ENCODE measurements at places on chromosomes 5 and 9. TPM values are rescaled to one million over a fixed set of nuclear protein-coding genes. Genes with fewer than 3 reads are reported as not detected.

DNA sequence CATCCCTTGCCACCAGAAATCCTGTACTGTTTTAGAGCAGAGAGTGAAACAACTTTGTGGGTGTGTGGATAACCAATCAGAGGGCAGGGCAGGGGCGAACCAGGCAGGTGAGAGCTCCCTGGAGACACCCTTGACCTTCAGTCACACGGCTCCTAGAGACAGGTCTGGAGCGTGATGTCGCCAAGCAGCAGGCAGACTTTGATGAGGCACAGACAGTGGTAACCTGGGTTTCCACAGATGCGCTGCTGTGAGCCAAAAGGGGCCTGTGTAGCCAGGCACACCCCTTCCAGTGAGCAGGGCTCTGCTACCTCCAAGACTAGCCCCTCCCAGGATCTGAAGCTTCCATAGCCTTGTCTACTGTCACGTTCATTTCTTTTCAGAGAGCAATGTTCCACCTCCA, 317.8 kb upstream of the ADCY2 start:
- H3K27me3 ChIP-seq = no peaks in the 10 kb centered on the region
- H3K4me1 ChIP-seq = no peaks in the 10 kb centered on the region
- H3K4me3 ChIP-seq = no peak overlapping the region
- H3K36me3 ChIP-seq = no peaks in the 10 kb centered on the region
- no peak overlapping the region for H3K27ac ChIP-seq

The CD74 gene
- 1,531 TPM for total RNA-seq

DNA sequence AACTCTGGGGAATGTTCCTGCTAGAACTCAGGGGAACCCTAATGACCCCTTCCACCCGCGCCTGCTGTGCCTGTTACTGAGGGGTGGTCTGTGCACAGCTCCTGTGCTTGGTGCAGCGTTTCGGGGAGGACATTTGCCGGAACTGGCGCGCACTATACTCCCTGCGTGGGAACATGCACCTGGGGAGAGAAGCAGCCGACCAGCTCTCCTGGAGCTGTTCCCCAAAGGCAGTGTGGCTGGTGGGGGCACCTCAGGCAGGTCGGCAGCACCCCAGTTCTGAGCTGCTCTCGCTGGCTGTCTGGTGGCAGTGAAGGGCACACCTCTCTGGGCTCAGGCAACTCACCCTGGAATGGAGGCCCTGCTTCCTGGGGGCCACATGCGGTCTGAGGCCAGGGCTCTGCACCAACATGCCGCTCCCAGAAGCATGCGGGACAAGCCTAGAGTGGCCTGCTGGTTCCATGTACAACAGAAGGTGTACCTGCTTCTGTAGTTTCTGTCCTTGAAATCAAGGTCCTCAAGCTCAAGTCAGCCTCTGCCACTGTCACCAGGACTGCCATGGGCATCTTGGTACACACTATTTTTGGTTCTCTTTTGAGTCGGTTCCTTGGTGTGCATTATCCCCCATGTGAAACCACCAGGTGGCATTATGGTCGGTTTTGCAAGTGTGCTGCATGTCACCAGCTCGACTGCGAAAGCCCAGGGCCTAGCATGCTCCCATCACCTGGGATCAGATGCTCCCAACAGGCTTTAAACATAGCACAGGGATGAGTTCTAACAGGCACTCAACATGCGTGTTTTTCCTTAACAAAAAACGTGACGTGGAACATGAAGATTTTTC, 7.8 kb upstream of the MRNIP start:
- H3K27ac ChIP-seq = no peak overlapping the region
- no peak overlapping the region for H3K4me3 ChIP-seq
- H3K36me3 ChIP-seq = peaks cover 71% of the 10 kb centered on the region

- H3K36me3 ChIP-seq = no peaks in the 10 kb centered on the region
- peak; percentile 41 for DNase-seq
- peaks cover 17% of the 10 kb centered on the region for H3K4me1 ChIP-seq
- no peak overlapping the region for H3K27ac ChIP-seq
- no peaks in the 10 kb centered on the region for H3K27me3 ChIP-seq
- H3K4me3 ChIP-seq = no peak overlapping the region
Measured at GRCh38 chr5:1526681-1527131, 2.9 kb upstream of the LPCAT1 start.

- DNase-seq = no peak
- H3K27ac ChIP-seq = no peak overlapping the region
- no peak overlapping the region for H3K4me3 ChIP-seq
- no peaks in the 10 kb centered on the region for H3K27me3 ChIP-seq
- no peaks in the 10 kb centered on the region for H3K36me3 ChIP-seq
Measured at GRCh38 chr5:164184158-164184557, 678.7 kb downstream of the MAT2B start.

- H3K4me3 ChIP-seq = no peak overlapping the region
- H3K4me1 ChIP-seq = peaks cover 4% of the 10 kb centered on the region
- DNase-seq = no peak
Measured at GRCh38 chr5:115379622-115380344, 83.3 kb upstream of the CCDC112 start.

DNA sequence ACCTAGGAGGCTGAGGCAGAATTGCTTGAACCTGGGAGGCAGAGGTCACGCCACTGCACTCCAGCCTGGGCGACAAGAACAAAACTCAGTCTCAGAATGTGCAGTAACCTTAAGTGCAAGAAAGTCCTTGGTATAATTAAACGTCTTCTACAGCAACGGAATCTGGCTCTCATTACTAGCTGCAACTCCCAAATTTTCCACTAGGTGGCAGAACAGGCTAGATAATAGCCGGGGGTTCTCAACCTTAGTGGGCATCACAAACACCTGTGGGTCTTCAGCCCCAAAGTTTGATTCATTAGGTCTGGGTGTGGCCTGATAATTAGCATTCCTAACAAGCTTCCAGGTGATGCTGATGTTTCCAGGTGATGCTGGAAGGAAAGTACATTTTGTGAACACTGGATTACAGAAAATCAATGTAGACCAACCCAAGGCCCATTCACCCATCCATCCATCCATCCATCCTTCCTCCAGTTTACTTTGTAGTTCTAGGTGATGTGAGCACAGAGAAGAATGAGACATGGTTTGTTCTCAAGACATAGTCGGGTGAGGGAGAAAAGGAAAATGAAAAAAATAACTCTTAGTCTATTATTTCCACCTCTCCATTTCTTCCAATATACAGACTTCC, 37.3 kb downstream of the FBXW2 start:
- H3K27me3 ChIP-seq = no peaks in the 10 kb centered on the region
- peak; percentile 70 for DNase-seq
- peaks cover 13% of the 10 kb centered on the region for H3K36me3 ChIP-seq
- H3K4me1 ChIP-seq = no peaks in the 10 kb centered on the region

DNA sequence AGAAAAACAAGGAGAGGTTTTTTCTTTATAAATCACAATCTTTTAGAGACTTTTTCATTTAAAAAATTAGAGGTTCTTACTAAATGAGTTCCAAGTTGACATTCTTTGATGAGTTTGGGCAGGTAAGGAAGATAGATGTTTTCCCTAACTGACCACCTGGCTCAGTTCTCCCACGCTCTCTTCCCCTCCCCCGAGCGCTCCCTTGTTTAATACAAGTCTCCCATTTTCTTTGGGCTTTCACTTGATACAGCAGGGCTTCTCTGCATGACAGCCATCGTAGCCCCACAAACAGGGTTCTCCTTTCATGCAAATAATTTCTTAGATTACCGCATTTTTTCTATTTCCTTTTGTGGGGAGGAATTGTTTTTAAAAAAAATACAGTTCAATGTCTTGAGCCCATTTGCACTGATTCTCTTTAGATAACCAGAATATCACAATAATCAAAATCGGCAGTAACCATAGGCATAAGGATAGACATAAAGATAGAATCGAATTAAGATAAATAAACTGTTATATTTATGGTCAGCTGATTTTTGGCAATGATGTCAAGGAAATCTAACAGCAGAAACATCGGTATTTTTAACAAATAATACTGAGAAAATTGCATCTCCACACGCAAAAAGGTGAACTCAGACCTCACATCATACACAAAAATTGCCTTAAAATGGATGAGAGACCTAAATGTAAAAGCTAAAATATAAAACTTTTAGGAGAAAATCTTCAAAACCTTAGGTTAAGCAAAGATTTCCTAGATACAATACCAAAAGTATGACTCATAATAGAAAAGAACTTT, 325.4 kb downstream of the PIK3R1 start:
- H3K4me1 ChIP-seq = no peaks in the 10 kb centered on the region
- no peaks in the 10 kb centered on the region for H3K36me3 ChIP-seq
- no peak overlapping the region for H3K27ac ChIP-seq
- DNase-seq = no peak
- no peaks in the 10 kb centered on the region for H3K27me3 ChIP-seq
- H3K4me3 ChIP-seq = no peak overlapping the region

The GKAP1 gene
- total RNA-seq = 13.7 TPM

The NSMF gene
- total RNA-seq = 104 TPM

GRCh38 chr5:146018514-146019375, 82.4 kb downstream of the SH3RF2 start:
- no peak overlapping the region for H3K27ac ChIP-seq
- H3K27me3 ChIP-seq = no peaks in the 10 kb centered on the region
- H3K36me3 ChIP-seq = no peaks in the 10 kb centered on the region
- H3K4me3 ChIP-seq = no peak overlapping the region

DNA sequence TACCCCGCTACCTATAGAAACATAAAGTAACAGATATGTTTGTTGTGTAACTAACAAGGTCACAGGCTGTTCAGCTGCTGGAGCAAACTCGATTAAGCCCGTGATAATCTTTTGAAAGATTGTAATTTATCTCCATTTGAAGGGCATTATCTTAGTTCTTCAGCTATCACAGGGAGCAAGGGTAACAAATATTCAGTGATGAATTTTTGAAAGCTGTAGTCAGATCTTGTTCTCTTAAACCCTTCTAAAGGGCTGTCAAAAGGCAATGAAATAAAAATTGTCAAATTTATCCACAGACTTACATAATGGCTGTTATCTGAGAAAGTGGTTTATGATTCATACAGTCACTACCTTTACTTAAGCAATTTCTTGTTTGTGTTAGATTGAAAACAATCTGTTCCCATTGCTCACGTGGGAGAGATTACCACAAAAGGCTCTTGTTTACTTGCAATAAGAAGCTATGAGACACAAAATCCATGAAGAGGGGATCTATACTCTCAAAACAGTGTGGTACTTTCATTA, 78.3 kb upstream of the ZNF608 start:
- H3K27me3 ChIP-seq = no peaks in the 10 kb centered on the region
- no peak for DNase-seq
- no peaks in the 10 kb centered on the region for H3K4me1 ChIP-seq
- H3K4me3 ChIP-seq = no peak overlapping the region
- H3K36me3 ChIP-seq = no peaks in the 10 kb centered on the region
- H3K27ac ChIP-seq = no peak overlapping the region

All from Peyer's patch (tissue), 4 donors.